DMS53 (cell line): ENCODE measurements at places on chromosomes 16 and 17.
A peak's percentile ranks its signal among the peaks of the same experiment; 100 is the strongest.

GRCh38 chr17:45229681-45230409 is 8.2 kb downstream of the FMNL1 start:
- DNase-seq: no peak

DNA sequence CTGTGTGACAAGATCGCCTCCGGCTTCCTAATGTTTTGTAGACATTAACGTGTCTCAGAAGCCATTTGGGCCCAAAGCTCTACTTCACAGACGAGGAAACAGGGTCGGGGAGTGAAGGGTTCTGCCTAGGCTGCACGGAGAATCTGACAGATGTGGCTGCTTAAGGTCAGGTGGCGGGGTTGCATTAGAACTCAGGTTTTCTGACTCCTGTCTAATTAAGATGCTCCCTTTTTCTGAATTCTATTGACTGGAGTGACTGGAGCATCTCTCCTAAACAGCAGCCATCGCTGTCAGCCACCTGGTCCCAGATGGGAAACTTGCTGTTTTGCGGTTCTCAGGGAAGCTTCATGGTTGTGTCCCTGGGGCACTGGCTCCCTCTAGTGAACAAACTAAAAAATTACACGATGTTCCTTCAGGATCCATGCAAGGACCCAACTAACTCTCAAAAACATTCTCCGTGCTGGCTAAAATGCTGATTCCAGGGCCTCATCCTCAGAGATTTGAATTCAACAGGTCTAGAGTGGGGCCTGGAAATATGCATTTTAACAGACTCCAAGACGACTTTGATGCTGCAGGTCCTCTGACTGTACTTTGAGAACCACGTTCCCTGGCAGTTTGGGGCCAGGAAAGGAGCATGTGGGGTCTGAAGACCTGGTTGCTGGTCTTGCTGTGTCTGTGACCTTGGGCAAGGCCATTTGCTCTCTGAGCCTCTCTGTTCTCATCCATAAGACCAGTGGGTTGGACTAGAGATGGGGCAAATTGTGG is 117.4 kb downstream of the IRF8 start:
- peak; percentile 57 for DNase-seq

- no peak for DNase-seq
Measured at GRCh38 chr17:63688396-63689020, 11.4 kb downstream of the LIMD2 start.

GRCh38 chr16:88651276-88651988 is 579 bp upstream of the CYBA start:
- peak; percentile 90 for DNase-seq

DNA sequence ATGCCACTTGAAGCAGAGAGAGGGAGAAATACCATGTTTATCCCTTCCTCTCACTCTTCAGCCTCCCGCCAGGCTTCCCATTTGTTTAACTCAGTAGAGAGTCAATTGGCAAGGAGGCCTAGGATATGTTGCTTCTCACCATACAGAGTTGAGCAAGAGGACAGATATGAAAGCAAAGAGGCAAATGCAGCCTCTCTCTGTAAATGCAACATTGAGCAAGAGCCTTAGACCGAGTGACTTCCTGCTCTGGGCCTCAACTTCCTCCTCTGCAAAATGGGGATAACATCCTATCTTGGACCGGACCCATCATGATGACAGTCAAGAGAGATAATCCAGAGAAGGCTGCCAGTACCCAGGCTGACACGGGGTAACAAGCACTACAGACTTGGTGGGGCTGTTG is 36.8 kb downstream of the SOCS1 start:
- DNase-seq: no peak

DNA sequence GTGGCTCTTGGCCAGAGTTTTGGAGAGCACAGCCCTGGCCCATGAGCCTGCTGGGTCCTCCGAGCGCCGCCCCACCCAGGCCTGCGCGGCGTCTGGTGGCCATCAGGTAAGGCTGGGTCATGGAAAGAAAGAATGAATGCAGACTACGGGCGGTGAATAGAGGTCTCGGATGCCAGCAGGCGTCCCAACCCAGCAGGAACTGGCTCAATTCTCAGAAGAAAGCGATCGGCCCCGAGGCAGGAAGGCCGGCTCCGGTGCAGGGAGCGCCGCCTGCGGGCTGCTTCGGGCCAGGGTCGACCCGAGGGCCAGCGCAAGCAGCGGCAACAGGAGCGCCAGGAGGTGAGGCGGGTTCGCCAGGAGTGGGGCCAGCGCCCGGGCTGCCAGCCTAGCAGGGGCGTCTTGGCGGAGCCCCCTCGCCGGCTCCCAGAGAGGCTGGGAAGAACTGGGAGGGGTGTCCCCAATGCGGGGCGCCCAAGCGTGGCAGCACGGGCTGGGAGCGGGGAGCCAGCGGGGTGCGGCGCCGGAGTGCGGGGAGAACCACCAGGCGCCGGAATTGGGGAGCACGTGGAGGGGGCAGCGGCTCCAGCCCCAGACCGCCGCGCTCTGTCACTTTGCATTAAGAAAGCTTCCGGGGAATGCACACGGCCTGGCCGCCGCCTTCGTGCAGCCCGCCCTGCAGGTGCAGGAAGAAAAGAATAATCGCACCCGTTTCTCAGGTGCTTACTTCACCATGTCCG is 7.1 kb upstream of the TMC5 start:
- peak; percentile 71 for DNase-seq

DNA sequence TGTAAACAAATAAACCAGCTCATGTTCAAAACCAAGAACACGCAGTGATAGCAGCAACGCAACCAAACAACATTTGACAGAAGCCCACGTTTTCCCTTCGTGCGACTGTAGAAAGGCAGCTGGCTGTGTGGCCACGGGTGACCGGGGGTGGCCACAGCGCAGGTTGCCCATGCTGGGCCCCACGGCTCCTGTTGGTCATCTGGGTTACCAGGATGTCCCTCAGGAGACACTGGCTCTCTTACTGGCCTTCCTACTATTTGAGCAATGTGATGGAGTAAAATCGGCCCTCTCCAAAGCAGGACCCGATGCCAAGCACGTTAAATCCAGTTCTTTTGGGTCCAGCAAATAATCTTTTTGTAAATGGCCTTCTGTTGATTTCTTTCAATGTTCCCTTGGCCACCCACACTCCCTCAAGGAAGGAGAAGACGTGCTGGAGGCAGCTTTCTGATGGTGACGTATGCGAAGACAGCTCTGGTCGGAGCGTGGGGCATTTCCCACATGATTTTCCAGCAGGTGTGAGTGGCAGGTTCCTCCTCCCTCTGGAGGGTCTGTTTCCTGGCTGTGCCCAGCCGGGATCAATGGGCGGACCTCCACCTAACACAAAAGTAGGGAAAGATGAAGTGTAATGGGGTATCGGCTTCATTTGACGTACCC is 143.1 kb upstream of the CHMP6 start:
- no peak for DNase-seq

DNA sequence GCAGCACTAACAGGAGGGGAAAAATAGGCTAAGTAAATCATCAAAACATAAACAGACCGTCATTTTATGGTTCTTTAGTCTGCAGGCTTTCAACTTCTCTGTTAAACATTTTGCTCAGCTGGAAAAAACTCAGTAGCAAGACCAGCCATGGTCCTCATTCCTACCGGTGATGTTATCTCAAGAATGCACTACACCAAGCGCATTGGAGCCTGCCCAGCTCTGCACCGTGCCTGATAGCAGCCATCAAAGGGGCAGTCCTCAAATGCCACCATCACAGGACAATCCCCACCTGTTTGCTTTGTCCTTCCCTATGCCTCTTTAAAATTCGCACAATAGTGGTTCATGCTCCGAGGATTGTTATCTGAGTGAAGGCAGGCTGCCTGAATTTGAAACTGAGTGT is 181.5 kb upstream of the MON1B start:
- DNase-seq: no peak

- DNase-seq: no peak
Measured at GRCh38 chr17:67708378-67708777, 9.4 kb upstream of the NOL11 start.

DNA sequence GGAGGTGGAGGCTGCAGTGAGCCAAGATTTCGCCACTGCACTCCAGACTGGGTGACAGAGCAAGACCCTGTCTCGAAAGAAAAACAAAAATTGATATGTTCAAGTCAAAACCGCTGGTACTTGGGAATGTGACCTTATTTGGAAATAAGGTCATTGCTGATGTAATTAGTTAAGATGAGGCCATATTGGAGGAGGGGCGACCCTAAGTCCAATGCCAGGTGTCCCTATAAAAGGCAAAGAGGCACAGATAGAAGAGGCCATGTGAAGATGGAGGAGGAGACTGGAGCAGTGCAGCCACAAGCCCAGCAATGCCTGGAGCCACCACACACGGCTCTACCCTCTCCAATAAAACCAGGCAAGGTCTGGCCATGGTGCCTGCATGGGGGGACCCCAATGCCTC is 50.8 kb upstream of the JPH3 start:
- DNase-seq: no peak

DNA sequence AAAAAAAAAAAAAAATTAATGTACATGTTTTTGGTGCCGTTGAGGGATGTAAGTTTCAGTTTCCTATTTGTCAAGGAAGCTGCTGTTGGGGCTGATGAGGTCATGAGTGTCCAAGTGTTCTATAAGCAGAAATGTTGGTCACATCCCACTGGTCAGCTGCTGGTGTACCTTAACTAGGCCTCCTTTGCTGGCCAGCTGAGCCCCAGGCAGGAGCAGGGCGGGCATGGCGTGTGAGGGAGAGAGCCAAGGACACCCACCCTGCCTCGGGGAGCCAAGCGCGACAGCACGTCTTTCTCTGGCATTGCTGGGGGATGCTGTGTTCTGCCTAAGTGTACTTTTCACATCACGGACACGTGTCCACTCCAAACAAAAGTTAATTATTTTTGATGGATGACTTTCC is 108.1 kb upstream of the CDC42EP4 start:
- no peak for DNase-seq

DNA sequence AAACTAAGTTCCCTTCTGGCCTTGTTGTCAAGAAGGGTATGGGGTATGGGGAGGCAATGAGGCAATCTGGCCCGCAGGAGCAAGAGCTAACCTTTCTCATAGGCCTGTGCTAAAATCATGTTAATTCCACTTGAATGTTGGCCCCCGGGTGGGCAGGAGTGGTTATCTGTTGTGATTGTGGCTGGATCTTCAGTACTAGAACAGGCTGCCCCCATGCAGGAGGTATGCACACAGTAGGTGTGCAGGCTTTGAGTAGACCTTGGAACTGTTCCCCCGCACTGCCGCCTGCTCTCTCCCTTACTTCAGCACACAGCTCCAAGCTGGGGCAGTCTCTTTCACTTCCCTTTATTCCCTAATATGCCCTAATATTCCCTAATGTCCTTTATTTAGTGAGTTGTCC is 52.4 kb upstream of the TANGO6 start:
- no peak for DNase-seq

DNA sequence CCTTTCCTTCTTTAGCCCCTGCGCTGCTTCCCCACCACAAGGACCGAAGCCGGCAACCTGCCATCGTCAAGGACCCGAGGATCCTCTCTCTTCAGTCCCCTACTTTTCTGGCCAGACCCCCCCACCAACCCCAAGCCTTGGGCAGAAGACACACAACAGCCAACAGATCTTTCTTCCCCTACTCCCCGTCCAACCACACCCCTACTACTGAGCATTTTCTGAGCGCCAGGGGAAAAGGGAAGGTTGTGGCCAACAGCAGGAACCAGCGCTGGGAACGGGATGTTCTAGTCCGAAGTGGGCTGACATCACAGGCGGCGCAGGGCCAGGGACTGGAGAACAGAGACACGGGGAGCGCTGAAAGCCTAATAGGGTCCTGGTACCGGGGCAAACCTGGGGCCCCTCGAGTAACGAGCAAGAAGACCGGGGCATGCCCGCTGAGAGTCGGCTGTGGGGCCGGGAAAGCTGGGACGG is 528 bp downstream of the PER1 start:
- DNase-seq: peak; percentile 86

DNA sequence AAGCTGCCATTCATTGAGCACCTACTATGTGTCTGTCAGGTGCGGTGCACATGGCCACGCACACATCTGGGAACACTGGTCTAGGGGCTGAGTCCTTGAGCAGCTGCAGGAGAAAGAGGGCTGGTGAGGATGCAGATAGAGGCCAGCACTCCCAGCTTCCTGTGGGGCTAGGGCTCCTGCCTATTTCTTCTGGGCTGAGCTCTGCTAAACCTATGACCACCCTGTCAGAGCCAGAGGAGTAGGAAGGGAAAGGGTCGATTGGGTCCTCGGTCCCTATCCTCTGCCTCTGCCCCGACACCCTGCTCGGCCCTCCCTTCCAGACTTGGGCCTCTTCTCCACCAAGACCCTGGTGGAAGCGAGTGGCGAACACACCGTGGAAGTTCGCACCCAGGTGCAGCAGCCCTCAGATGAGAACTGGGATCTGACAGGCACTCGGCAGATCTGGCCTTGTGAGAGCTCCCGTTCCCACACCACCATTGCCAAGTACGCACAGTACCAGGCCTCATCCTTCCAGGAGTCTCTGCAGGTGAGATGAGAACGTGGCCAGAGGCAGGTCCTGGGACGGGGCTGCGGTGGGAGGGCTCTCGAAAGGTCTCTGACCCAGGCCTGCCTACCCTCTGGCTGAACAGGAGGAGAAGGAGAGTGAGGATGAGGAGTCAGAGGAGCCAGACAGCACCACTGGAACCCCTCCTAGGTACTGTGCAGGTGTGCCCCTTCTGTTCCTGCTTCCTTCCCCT is 4.0 kb upstream of the TMEM88 start:
- DNase-seq: peak; percentile 53

GRCh38 chr16:18783430-18784341 is 6.4 kb downstream of the RPS15A start:
- no peak for DNase-seq

- no peak for DNase-seq
Measured at GRCh38 chr16:5461141-5461540, 363.5 kb upstream of the EEF2KMT start.

DNA sequence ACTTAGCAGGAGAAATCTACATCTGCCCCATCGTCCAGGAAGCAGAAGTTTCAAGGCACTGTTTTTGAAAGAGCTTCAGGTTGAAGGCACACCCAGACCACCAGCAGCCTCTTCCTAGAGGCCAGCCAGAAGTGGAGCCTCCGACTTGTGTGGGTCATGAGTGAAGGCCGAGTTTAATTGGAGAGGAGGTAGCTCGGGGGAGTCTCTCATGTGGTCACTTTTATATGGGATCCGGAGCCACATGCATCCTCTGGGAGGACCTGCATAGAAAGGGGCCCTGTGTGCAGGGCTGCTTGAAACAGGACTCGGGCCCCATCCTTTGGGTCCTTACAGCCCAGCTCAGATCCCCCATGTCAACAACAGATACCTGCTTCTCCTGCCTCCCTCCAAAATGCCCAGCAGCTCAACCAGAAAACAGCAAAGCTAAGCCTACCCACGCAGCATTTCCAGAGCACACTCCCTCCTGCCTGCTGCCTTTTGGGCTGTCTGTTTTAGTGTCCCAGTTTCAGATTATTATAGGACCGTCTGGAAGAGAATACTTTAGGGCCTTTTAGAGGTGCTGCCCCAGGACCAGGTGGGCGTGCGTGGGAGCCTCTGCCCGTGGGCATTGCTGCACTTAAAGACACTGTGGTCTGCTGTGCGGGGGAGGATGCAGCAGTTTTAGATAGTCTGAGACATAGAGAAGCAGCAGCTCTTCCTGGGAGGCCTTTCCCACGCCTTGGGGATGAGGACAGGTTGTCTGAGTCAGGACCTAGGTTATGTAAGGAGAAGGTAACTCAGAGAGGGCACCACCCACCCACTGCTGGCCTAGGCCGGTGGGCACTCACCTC is 29.5 kb downstream of the MPRIP start:
- no peak for DNase-seq
